SJSA1 (cell line): ENCODE measurements at places on chromosomes 3 and 15. TPM values are rescaled to one million over a fixed set of nuclear protein-coding genes. Genes with fewer than 3 reads are reported as not detected.

Gene PCOLCE2
- 0.26 TPM in 1 of 2 replicates, not detected in the other for total RNA-seq

Gene PLAAT1
- total RNA-seq = 1.4 and 9.8 TPM in 2 replicates

Gene ADAMTS9
- total RNA-seq = 4.0 and 5.6 TPM in 2 replicates

Gene CLDN16
- total RNA-seq = 0.08 TPM in 1 of 2 replicates, not detected in the other

Gene SHF
- 2.0 TPM in 1 of 2 replicates, not detected in the other for total RNA-seq

Gene KATNBL1
- total RNA-seq = 75.8 and 91.2 TPM in 2 replicates

DNA sequence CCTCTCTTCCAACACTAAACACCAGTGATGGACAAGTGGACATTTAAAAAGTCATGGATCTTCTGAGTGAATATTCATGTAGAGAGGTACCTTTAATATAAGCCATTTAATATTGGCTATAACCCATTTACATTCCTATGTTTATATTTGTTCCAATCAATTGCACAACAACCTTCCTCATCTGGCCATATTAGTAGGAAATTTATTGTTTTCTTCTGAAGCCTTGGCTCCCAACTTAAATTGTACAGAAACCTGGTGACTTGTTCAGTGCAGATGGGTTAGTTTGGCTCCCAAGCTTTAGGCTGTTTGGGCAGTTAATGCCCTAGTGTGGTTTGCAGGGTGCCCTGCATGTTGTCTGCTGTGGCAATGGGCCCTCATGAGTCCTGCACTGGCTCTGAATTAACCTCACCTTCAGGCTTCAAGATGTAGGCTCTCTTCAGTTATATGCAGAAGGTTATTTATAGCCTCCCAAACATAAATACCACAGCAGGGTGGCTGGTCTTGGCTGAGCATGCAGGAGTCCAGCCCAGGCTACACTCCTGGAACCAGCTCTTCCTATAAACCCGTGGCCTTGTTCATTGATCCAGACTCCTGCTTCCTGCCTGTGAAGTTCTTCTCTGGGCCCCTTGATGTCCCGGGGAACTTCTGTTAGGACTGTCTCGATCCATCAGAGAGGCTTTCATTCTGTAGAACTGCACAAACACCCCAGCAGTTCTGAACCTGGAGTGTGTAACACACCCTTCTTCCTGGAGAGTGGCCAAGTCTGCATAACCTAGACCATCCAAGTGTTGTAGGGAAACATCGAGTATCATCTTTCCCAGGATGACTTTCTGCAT, 57.0 kb downstream of the DUT start:
- H3K27ac ChIP-seq = no peak overlapping the region
- no peaks in the 10 kb centered on the region for H3K36me3 ChIP-seq
- H3K4me1 ChIP-seq = peaks cover 26% of the 10 kb centered on the region
- no peak overlapping the region for H3K4me3 ChIP-seq
- DNase-seq = no peak

GRCh38 chr15:85141726-85142125, 160.1 kb downstream of the PDE8A start:
- peaks cover 28% of the 10 kb centered on the region for H3K36me3 ChIP-seq
- peaks cover 5% of the 10 kb centered on the region; the same call in 1 of the 2 replicates for H3K4me1 ChIP-seq
- no peak overlapping the region for H3K27ac ChIP-seq
- no peaks in the 10 kb centered on the region for H3K27me3 ChIP-seq
- no peak for DNase-seq

- no peaks in the 10 kb centered on the region for H3K27me3 ChIP-seq
- peaks cover 57% of the 10 kb centered on the region for H3K4me1 ChIP-seq
These were observed 179.1 kb upstream of the SMAD3 start for GRCh38 chr15:66886241-66886675.

DNA sequence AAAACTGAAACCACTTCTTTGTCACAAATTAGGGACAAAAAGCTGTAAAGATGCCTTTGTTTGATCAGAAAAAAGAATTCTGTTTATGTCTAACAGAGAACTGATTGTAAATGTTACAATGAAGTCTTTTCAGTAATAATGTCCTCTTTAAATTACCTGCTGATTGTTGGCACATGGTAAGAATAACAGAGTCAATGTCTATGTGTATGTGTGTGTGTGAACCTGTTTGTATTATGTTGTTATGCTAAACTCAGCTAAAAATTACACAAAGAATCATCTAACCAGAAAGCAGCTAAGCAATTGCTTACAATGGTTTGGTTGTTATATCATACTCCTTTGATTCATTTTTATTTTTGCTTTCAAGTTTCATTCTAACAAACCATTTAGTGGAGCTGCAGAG, 159.1 kb upstream of the PDZRN3 start:
- H3K36me3 ChIP-seq = no peaks in the 10 kb centered on the region
- peaks cover 35% of the 10 kb centered on the region for H3K4me1 ChIP-seq
- H3K27me3 ChIP-seq = no peaks in the 10 kb centered on the region
- no peak for DNase-seq
- no peak overlapping the region for H3K4me3 ChIP-seq

- DNase-seq = no peak
- H3K36me3 ChIP-seq = no peaks in the 10 kb centered on the region
- peak overlapping the region; percentile 82 for H3K27ac ChIP-seq
- peaks cover 36% of the 10 kb centered on the region for H3K4me1 ChIP-seq
These were observed 456.3 kb downstream of the FOXP1 start for GRCh38 chr3:71127052-71127831.

DNA sequence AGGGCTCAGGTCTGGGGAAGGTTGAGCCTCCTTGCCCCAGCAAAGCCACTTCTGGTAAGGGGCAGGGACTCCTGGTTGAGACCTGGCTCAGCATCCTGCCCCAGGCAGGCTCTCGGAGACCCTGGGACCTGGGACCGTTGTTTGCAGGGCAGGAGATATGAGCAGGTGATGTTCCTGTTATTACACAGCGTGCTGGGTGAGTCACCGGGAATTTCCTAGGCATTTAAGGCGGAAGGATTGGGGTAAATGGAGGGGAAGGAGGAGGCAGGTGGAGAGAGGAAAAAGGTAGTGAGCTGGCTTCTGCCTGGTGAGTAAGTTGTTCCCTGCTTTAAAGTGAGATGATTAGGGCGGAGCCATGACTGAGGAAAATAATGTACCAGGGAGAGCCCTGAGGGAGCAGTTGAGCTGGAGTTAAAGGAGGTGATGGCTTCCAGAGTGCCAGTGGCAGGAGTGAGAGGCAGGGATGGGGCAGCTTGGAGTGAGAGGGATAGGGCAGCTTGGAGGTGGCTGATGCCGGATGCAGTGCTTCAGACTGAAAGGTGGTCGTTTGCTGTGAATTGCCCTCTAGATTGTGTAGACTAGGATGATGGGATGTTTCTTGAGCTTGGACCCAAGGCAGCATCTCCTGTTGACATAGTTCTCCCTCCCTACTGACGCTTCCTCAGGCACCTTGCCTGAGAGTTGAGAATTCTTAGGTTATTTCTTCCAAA, 79.4 kb downstream of the AAGAB start:
- H3K4me3 ChIP-seq = no peak overlapping the region
- H3K27me3 ChIP-seq = no peaks in the 10 kb centered on the region
- no peak overlapping the region for H3K27ac ChIP-seq
- DNase-seq = no peak
- H3K4me1 ChIP-seq = peaks cover 47% of the 10 kb centered on the region
- peaks cover 83% of the 10 kb centered on the region for H3K36me3 ChIP-seq

- DNase-seq = no peak
- H3K27me3 ChIP-seq = no peaks in the 10 kb centered on the region
- no peak overlapping the region for H3K27ac ChIP-seq
- H3K4me1 ChIP-seq = peaks cover 5% of the 10 kb centered on the region
- no peak overlapping the region for H3K4me3 ChIP-seq
These were observed 23.5 kb downstream of the DRD3 start for GRCh38 chr3:114155370-114155821.

DNA sequence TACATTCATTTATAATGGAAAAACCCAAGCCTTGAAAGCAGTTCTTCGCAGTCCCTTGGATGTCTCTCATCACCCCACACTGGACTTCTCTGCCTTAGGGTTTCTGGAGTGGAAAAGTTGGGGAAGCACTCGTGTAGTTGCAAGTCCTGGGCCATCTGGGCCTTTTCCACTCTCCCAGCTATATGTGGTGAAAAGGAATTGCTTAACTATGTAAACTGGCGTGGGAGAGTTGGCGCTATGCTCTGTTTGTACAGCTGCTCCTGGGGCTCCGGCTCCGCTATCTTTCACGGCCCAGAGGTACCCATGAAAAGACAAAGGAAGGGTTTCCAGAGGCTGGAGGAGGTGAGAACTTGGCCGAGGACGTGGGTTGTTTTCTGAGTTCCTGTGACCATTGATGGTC, 81.1 kb upstream of the MYZAP start:
- no peak overlapping the region for H3K27ac ChIP-seq
- H3K4me3 ChIP-seq = no peak overlapping the region
- H3K4me1 ChIP-seq = peaks cover 42% of the 10 kb centered on the region
- no peaks in the 10 kb centered on the region for H3K36me3 ChIP-seq

DNA sequence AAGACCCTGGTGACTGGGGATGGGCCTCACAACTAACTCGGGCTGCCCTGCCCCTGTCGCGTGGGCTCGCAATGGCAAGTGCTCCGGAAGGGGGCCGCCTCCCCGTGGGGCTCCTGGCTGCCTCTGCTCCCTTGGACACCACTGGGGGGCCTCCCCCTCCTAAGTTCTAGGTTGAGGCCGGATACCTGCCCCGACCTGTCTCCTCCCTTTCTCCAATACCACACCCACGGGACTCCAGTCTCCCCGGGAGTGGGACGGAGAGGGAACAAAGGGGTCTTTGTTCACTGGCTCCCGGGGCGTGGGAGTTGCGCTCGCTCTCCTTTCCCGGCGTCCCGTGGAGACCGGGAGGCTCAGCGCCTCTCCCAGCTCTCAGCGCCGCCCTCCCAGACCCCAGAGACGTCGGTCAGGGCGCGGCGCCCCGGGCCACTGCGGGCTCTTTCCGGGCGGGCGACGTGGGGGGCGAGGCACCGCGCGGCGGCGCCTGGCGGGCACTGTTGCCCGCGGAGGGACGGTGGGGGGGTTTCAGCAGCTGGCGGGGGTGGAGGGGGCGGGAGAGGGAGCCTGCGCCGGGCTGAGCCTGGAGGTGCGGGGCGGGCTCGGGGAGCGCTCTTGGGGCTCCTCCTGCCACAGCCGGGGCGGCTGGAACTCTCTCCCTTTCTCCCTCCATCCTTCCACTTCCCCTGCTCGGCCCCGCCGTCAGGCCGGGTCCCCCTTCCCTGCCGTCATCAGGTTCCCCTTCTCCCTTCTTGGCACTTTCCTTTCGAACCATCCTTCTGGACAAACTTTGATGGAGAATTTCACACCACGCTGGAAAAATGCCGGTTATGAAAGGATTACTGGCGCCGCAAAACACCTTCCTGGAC, at the start of gene KCNH8:
Gene KCNH8, plus strand, starts transcription at position 606 of the 863 bp plus-strand sequence. Its CDS starts 210 bp downstream, at position 816.
- no peaks in the 10 kb centered on the region for H3K36me3 ChIP-seq
- H3K4me1 ChIP-seq = peaks cover 10% of the 10 kb centered on the region
- peak within 1 kb of the TSS; percentile 37 for H3K4me3 ChIP-seq
- no peak within 1 kb of the TSS for H3K27ac ChIP-seq
- H3K27me3 ChIP-seq = peaks cover 5% of the 10 kb centered on the region

DNA sequence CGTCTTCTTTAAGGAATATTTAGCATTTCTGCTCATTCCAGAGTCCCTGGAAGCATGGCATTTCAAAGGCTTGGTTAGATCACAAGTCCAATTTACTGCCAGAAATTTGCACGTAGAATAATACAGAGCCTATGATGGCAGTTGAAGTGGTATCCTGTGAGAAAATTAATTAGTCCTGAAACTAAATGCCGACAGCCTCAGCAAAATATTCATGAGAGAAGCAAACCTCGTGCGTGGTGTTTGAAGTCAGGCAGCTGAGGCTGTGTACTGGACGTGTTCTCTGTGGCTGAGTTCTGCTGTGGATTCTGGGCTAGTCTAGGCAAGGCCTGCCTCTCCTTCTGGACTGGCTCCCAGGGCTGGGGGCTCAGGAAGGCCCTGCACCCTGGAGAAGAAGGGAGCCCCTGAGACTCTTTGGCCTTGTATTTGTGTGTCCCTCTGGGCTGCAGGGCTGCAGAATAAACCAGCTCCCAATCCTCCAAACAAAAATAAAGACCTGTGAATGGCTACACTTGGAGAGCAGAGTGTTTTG, 106.6 kb downstream of the APBA2 start:
- H3K36me3 ChIP-seq = no peaks in the 10 kb centered on the region; the same call in 1 of the 2 replicates
- DNase-seq = no peak
- no peak overlapping the region for H3K27ac ChIP-seq
- H3K4me3 ChIP-seq = no peak overlapping the region
- no peaks in the 10 kb centered on the region for H3K27me3 ChIP-seq
- peaks cover 13% of the 10 kb centered on the region for H3K4me1 ChIP-seq
